ENCODE measurements at places on chromosomes 5 and 9.

DNA sequence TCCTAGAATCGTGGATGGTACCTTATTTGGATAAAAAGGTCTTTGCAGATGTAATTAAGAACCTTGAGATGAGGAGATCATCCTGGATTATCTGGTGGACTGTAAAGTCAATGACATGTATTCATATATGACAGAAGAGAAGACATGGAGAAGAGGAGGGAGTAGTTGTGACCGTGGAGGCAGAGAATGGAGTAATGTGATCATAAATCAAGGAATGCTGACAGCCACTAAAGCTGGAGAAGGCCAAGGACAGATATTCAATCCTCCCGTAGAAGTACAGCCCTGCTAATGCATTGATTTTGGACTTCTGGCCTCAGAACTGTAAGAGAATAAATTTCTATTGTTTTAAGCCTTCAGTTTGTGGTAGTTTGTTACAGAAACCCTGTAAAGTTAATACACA lies 18.7 kb upstream of the TMEM161B start:
- DNase-seq = no peak

DNA sequence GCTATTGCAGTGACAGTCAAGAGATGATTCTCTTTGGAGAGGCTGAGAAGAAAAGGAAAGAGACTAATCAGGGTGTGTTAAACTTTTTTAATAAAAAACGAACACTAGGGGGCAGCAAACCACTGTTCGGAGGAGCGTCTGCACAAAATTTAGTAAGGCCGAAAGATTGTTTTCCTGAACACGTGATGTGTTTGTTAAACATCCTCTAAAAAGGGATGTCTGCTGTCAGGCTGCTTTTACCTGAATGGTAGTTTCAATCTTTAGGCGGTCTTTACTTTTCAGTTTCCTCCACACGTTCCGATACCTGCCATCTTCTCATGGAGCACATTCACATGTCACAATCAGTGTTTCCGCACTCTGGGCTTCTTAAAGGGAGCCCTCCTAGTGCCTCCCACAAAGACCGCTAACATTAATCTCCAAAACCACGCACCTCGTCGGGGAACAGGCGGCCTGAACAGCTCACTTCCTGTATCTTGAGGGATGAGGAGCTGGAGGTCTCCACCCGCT lies 125.2 kb downstream of the GPBP1 start:
- DNase-seq = peak; percentile 20

- no peak for DNase-seq
These were observed 85.4 kb downstream of the SLC1A3 start for GRCh38 chr5:36691696-36692371.

DNA sequence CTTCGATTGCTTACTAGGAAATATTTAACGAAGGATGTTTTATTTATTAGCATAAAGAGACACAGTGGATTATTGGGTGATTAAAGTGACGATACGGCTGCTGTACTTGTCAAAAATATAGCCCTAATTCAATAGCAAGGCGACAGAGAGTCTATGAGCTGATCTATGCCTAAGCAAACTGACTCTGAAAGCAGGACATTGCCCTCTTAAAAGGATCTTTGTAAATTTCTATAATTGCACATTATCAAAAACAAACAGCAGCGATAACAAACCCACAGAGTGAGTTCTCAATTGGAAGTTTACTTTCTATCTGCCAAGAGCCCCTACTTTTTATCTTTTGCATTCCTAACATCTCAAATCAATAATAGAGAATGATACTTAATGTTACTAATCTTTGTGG lies 31.4 kb downstream of the TLX3 start:
- DNase-seq = no peak

DNA sequence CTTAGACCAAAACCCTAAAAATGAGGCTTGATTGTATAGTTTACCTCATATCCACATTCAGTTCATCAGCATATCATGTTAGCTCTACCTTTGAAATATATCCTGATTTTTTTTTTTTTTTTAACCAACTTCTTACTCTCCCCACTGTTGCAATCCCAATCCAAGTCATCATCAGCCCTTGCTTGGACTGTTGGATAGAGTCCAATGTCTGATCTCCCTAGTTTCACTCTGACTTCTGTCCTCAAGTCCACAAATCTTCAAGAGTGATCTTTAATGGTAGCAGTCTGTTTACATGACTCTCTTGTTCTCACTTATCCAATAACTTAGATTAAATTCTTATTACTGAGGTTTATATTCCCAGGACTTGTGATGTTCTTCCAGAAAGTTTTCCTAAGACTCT lies 30.8 kb downstream of the NAA35 start:
- no peak for DNase-seq

DNA sequence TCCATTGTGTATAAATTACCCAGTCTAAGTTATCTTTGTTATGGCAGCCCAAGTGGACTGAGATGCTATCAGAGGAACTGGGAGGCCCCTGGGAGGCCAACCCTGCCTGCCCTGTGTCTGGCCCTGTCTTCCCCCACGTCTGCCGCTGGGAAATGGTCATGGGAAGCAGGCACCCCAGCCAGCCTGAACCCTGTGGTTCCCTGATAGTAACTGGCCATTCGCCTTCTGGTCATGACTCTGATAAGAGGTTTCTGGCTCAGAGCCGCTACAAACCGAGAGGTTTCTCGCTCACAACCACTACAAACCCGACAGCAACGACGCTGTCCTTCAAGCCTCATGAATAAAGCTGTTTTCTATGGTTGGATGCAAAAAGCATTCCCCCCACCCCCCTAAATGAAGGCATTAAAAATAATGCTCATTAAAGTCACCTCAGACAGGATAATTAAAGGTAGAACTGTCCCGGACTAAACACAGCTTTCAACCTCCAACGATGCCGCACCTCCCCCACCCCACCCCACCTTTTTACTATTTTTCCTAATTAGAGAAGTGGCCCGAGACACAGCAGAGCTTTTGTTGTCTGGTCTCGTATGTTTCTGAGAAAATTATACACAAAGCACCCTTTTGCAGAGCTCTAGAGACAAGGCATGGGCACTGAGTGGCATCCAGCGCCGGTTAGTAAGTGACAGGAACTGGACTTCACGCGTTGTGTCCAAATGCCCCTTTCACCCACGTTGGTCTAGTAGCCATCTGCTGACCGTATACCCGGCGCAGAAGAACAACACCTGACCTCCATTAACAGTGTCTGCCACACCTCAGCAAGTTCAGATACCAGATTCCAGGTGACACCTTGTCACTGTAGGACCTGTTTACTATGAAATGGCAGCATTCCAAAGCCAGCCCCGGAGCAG lies 140.8 kb downstream of the COL23A1 start:
- DNase-seq = no peak

GRCh38 chr5:113194125-113194524 lies 217.5 kb downstream of the DCP2 start:
- DNase-seq = no peak

DNA sequence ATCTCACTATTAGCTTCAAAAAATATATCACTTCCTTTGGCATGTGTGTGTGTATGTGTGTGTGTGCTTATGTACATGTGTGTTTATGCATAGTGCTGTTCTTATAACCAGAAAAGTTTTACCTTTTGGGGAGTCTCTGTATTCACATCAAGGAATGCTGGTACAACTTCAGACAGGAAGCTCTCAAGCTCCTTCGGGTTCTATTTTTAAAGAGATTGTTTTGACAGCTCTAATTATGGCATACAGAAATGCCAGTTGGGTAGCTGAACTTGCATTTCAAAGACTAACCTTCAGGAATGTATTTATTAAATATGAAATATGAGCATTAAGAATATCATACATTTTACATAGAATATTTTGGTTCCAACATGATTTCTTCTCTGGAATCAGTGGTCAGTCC lies 163.1 kb downstream of the DTWD2 start:
- no peak for DNase-seq

DNA sequence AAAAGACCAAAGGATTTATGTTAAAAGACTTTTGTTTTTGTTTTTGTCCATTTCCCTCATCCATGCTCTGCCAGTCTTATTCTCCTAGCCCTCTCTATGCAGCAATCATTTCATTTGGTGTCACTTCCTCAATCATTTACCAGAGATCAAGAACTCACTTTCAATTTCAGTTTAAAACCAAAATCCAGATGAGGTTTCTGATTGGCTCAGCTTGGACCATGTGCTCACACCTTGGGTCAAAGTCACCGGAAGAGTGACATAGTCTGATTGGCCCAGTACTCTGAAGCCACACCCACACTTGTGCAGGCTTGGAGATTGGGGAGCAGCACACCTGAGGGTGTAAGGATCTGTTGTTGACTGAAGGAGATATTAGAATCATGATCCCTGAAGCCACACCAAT lies 79.6 kb downstream of the TLR4 start:
- DNase-seq = no peak

GRCh38 chr5:65483546-65484346 lies 2.0 kb upstream of the ADAMTS6 start:
- peak; percentile 3 for DNase-seq

GRCh38 chr5:13248253-13248652 lies 696.2 kb downstream of the DNAH5 start:
- DNase-seq = no peak

GRCh38 chr5:169876386-169876785 lies 103.9 kb downstream of the INSYN2B start:
- DNase-seq = no peak

- no peak for DNase-seq
These were observed 149.0 kb downstream of the AUH start for GRCh38 chr9:91212596-91213243.

- DNase-seq = no peak
These were observed 51.6 kb upstream of the TAS2R1 start for GRCh38 chr5:9681706-9682105.

DNA sequence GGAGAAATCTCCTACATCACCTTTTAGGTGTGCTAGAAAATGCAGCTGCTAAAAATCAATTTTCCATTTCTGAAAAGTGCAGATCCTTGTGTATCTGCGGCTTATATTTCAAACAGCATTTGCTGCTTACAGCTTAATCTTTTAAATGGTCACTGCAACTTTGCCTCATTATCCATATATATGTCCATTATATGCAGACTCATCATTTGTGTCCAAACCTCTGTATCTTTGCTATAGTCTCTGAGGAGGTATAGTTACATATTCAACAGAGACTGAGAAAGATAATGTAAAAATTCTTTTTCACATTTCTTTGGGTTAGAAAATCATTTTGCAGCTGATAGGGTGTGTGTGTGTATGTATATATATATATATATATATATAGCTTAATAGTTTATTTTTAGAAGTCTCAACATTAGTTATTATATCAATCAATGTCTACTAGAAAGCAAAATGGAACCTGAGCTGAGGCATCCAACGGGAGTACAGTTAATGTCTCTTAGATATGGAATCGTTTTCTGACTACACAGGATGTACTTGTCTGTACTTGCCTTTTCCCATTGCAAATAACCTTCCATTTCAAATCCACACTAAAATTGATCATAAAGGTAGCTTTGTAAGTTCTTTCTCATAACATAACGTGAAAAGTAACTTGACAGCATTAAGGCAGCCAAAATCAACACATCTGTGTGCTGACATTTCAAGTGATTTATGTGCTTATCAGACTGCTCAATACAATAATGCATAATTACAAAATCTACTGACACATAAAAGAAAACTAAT lies 267.0 kb upstream of the HAPLN1 start:
- DNase-seq = no peak

- DNase-seq = no peak
These were observed 550.6 kb upstream of the CLINT1 start for GRCh38 chr5:158409507-158409906.

- no peak for DNase-seq
These were observed 89.6 kb downstream of the SFXN1 start for GRCh38 chr5:175567954-175568353.

GRCh38 chr9:4182831-4183230 lies 117.0 kb downstream of the GLIS3 start:
- no peak for DNase-seq

DNA sequence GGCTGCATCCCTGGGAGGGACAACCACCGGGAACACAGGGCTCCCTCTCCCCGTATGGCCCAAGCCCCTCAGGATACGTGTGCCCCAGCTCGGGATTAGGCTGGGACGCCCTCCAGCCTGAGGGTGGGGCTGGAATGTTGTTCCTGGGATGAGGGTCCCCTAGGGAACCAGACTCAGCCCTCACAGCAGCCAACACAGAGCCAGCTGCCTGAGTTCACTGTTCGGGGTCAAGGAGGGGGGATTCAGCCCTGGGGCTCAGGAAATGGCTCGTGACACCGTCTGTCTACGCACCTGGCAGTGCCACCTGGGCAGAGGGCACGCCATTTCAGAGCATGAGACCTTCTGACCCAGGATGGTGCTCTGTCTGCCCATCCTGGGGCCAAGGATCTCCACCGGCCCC lies 8.9 kb downstream of the RNF44 start:
- no peak for DNase-seq
